ENCODE measurements at places on chromosomes 7 and 10.

DNA sequence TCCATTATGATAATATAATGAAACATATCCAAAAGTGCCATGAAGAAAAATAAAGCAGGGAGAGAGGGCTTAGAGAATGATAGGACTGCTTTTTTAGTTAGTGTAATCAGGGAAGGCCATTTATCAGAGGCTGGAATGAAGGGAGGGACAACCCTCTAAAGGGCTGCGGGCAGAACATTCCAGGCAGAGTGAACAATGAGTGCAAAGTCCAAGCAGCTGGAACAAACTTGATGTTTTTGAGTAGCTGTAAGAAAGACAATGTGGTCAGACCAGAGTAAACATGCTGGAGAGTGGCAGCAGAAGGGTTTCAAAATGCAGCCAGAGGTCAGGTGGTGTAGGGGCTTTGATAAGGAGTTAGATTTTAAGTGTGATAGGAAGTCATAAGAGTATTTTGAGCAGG, 65.6 kb upstream of the CCDC6 start:
- DNase-seq, result peak; percentile 47

GRCh38 chr10:21427804-21428481, 97.5 kb downstream of the SKIDA1 start:
- no peak for DNase-seq

- no peak for DNase-seq
Measured at GRCh38 chr7:74175340-74175739, 1.2 kb downstream of the EIF4H start.

- no peak for DNase-seq
Measured at GRCh38 chr10:3559527-3559926, 225.5 kb downstream of the KLF6 start.

- no peak for DNase-seq
Measured at GRCh38 chr7:151129960-151130591, 37.4 kb downstream of the GBX1 start.

- no peak for DNase-seq
Measured at GRCh38 chr7:138607216-138608126, 93.7 kb downstream of the SVOPL start.

DNA sequence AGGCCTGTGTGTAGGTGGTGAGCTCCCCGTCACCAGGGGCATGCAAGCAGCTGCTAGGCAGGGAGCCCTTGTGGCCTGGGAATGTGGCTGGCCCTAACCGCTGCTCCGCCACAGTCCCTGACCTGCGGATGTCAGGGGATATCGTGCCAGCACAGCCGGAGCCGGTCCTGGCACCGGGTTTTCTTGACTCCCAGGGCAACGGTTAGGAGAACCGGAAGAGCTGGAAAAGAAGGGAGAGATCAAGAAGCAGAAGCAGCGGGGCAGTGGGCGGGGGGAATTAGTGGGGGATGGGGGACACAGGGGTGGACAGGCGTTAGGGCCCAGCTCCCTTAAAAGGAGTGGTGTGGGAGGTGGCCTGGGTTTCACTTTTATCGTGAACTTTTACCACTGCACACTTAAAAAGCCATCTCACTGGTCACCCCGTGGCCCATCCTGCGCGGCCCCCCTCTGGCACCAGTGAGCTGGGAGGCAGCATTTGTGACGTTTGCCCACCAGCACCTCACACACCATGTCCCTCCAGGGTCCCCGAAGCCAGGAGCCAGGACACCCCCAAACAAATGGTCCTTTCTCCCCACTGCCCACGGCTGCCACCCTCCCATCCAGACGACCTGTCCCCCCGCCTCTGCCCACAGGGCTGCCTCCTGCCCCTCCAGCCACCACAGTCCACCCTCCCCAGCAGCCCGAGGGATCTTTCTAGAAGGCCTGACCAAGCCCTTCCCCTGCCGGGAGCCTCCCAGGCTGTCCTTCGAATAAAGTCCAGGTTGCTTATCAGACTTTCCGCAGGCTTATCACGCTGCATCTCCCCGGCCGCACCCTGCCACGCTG, 1.8 kb upstream of the MICALL2 start:
- DNase-seq, result no peak

DNA sequence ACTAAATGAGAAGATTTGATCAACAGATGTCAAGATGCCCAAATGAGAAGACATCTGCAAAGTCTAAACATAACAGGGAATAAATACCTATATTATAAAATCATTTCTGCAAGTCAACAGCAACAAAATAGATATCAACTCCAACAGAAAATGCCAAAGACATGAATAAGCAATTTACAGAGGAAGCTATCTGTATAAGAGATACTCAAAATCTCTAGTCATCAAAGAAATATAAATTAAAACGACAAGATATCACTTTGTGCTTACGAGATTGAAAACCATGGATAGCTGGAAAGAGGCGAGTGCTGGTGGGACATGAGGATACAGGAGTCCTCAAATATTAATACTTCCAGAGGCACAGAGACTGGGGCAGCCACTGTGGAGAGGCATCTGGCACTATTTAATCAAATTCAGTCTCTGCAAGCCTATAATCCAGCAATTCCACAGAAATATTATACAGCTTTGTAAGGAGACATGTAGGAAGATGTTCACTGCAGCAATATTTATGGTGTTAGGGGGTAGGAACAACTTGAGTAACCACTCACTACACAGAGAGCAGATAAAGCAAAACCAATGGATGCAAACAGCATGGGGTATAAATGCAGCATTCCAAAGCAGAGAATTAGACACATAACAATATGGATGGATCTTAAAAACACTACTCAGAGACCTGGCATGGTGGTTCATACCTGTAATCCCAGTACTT, 4.8 kb downstream of the DNMBP start:
- no peak for DNase-seq

DNA sequence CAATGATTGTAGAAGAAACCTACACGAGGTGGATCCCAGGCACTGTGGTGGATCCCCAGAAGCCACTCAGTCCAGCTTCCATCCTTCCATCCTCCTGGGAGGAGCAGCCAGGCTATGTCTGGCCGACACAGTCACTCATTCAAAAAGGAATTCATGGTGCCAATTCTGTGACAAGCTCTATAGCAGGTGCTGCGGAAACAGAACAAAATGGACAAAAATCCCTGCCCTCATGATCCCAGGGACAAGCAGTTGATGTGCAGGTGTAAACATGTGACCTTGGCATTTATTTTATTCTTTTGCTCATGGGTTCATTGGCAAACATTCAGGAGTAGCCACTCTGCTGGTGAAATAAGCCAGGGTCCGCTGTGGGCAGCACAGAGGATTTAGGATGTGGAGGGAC, 49.2 kb upstream of the FGFR2 start:
- DNase-seq, result no peak

DNA sequence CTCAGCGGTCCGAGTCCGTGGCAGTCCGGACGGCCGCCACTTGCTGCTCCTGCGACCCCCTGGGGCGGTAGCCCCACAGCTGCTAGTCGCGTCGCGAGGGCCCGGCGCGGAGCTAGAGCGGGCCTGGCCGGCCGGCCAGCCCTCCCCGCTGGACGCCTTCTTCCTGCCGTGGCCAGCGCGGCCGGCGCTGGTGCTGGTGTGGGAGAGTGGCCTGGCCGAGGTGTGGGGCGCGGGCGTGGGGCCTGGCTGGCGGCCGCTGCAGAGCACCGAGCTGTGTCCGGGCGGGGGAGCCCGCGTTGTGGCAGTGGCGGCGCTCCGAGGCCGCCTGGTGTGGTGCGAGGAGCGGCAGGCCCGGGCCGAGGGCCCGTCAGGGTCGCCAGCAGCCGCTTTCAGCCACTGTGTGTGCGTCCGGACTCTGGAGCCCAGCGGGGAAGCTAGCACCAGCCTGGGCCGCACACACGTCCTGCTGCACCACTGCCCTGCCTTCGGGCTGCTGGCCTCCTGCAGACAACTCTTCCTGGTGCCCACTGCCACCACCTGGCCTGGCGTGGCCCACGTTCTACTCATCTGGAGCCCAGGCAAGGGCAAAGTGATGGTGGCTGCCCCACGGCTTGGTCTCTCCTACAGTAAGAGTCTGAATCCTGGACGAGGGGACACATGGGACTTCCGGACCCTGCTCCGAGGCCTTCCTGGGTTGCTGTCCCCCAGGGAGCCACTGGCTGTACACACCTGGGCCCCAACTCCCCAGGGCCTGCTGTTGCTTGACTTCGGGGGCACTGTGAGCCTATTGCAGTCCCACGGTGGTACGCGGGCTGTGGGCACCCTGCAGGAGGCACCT, 631 bp downstream of the HPS6 start:
- no peak for DNase-seq

GRCh38 chr10:115606086-115606485, 512.9 kb downstream of the ATRNL1 start:
- DNase-seq, result no peak

GRCh38 chr7:80309971-80310549, 175.4 kb downstream of the GNAI1 start:
- no peak for DNase-seq

GRCh38 chr7:64907641-64908326, 4.7 kb downstream of the ZNF273 start:
- DNase-seq, result no peak

- no peak for DNase-seq
Measured at GRCh38 chr10:104429846-104430245, 76.2 kb downstream of the CFAP58 start.

DNA sequence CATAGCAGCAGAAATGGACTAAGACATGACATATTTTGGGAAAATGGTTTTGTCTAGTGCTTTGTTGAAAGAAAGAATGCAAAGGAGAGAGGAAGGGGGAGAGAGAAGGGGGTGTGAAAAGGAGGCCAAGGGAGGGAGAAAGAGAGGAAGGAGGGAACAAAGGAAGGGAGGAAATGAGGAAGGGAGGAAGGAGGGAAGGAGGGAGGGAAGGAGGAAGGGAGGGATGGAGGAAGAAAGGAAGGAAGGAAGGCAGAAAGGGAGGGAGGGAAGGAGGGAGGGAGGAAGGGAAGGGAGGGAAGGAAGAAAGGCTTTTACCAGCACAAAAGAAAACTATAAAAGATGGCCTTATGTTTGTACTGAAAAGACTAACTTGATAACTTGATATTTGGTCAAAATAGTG, 65.1 kb upstream of the ST8SIA6 start:
- no peak for DNase-seq

DNA sequence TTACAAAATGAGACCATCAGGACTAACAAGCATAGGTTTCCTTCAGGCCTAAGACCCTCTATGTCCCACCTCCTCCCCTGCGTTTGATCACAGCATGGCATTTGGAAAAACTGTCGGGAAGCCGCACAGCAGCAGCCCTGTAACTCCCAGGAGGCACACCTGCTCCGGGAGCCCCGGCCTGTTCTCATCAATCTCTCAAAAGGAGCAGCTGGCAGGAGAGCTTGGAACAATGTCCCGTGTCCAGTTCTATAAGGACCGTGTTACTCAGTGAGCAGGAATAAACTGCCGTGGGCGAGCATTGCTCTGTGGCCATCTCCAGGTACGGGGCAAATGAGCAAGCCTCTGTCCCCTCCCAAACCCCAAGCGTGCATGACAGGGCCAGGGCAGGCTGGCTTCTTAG, 236.9 kb downstream of the SFMBT2 start:
- no peak for DNase-seq

DNA sequence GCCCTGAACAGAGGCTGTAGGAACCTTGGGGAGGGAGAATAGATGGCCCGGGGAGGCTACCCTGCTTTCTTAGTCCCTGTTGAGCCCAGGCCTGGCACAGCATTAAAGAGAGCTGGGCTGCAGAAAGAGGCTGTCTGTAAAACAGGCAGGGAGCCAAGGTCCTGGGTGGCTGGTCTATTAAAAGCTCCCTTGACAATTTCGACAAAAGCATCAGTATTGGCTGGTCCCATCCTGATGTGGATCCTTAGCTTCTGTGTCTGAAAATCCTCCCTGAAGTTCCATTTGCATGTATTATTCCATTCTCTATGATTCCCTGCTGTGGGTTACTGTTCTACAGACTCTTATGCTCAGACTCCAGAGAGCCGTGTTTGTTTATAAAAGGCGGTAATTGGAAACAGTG, 158.5 kb downstream of the GALNT17 start:
- DNase-seq, result no peak

DNA sequence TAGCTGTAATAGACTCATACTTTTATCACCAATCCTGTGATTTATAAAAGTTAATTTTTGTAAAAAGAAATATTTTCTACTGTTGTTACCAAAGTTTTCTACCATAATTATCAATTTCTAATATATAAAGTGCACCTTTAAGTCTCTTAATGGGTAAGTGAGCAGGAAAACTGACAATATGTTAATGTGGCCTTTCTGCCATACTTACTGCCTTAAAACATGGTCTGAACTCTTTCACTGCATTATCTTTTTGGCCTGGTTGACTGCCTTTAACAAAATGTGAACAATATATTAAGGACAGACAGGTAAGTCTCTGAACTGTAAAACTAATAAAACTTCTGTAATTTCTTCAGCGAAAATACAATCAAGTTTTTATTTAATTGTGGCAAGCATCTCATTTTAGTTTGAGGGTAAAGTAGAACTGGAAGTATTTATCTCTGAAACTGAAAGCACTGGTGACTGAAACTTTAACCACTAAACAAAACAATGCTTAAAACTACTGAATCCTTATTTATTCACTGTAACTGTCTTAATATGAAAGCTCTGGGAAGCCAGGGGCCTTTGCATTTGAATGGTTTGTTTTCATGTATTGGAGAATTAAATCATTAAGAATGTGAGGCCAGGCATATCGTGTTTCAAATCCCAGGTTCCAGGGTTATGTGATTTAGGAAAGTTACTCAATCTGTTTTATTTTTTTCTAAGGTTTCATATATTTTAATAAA, 948.8 kb upstream of the POT1 start:
- no peak for DNase-seq

GRCh38 chr10:121310151-121310711, 288.0 kb downstream of the FGFR2 start:
- peak; percentile 59 for DNase-seq

- no peak for DNase-seq
Measured at GRCh38 chr7:78101076-78101475, 302.5 kb downstream of the PHTF2 start.

GRCh38 chr7:22666732-22667131, 60.3 kb upstream of the IL6 start:
- DNase-seq, result no peak

DNA sequence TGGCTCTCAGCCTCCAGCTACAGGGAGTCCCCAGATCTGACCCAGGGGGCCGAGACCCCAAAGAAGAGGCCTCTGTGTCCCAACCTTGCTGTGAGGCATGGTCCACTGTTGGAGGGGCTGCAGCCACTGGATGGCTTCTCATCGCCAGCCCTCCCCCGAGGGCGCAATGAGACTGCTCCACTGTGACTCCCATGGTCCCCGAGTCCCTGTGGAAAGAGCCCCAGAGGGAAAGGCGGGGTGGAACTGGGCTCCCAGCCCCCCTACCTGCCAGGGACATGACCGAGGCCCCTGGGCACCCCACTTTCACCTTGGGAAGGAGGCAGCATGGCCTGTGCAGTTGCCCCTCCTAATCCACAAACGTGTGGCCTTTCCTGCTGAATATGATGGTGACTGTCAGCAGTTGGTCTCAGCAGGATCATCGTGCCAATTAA, 33.5 kb upstream of the RET start:
- no peak for DNase-seq
